ENCODE measurements at places on chromosomes 13 and 19. TPM values are rescaled to one million over a fixed set of nuclear protein-coding genes. Genes with fewer than 3 reads are reported as not detected.

- H3K4me1 ChIP-seq, result no peaks in the 10 kb centered on the region
- H3K36me3 ChIP-seq, result peaks cover 2% of the 10 kb centered on the region
- no peak for DNase-seq
- no peak overlapping the region for H3K4me3 ChIP-seq
- peaks cover 4% of the 10 kb centered on the region for H3K27me3 ChIP-seq
Measured at GRCh38 chr19:522726-523125, 8.8 kb upstream of the CDC34 start.

ZNF274 gene
- total RNA-seq, result 31.9 TPM

DNA sequence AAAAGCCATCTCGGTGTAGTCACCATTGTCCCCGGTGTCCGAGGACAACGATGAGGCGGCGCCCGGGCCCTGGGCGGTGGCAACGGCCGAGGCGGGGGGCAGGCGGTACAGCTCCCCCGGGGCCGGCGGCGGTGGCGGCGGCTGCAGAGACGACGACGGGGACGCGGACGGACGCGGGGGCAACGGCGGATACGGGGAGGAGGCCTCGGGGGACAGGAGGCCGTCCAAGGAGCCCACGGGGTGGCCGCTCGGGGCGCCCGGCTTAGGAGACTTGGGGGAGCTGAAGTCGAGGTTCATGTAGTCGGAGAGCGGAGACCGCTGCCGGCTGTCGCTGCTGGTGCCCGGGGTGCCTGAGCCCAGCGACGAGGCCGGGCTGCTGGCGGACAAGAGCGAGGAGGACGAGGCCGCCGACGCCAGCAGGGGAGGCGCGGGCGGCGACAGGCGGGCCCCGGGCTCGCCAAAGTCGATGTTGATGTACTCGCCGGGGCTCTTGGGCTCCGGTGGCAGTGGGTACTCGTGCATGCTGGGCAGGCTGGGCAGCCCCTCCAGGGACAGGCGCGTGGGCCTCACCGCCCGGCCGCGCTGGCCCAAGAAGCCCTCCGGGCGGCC is 3.5 kb downstream of the IRS2 start:
- H3K27me3 ChIP-seq, result no peaks in the 10 kb centered on the region
- H3K4me3 ChIP-seq, result no peak overlapping the region
- no peak overlapping the region for H3K27ac ChIP-seq
- H3K36me3 ChIP-seq, result peaks cover 12% of the 10 kb centered on the region

DNA sequence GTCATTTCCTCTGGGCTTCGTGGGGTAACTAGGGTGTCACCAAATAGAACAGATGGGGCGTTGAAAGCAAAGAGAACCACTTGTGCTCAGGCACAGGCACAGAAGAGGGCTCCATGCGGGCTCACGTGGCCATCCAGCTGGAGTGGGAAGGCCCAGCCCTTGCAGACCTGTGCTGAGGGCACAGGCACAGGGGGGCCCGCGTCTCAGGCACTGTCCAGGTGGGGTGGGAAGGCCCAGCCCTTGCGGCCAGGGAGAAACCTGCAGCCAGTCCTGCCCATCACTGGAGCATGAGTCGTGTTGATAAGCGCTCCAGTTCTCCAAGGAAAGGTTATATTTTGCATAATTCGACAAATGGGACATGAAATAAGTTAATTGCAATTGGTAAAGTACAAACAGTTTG is 57.5 kb downstream of the SLC7A9 start:
- no peak overlapping the region for H3K4me3 ChIP-seq
- no peaks in the 10 kb centered on the region for H3K36me3 ChIP-seq
- H3K4me1 ChIP-seq, result peaks cover 11% of the 10 kb centered on the region
- DNase-seq, result no peak
- H3K27ac ChIP-seq, result no peak overlapping the region
- peaks cover 3% of the 10 kb centered on the region for H3K27me3 ChIP-seq

ZNF85 gene
- 24.6 TPM for total RNA-seq

GRCh38 chr13:110351636-110352420 is 44.7 kb downstream of the COL4A2 start:
- no peak for DNase-seq
- no peak overlapping the region for H3K4me3 ChIP-seq
- peaks cover 2% of the 10 kb centered on the region for H3K27me3 ChIP-seq

GRCh38 chr19:14059093-14059480 is 2.8 kb downstream of the PALM3 start:
- no peak overlapping the region for H3K4me3 ChIP-seq
- no peak overlapping the region for H3K27ac ChIP-seq
- H3K36me3 ChIP-seq, result no peaks in the 10 kb centered on the region
- peaks cover 46% of the 10 kb centered on the region for H3K27me3 ChIP-seq
- DNase-seq, result peak; percentile 67

DNA sequence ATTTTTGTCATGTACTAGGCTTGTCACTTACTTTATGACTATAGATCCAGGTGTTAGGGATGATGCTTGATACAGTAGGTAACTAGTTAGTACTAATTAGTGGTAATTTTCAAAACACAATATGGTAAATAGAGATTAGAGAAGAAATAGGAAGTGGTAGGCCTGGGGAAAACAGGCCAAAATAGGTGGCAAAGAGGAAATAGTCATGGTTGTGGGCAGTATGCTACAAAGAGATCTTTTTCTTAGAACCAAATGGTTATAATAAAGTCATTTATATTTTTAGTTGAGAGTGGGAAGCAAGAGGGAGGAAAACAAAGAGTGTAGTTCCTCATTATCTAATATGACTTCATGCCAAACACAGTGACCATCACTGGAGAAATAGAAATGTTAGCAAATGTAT is 9.1 kb upstream of the VWA8 start:
- no peak overlapping the region for H3K27ac ChIP-seq
- H3K4me1 ChIP-seq, result peaks cover 28% of the 10 kb centered on the region
- H3K27me3 ChIP-seq, result peaks cover 2% of the 10 kb centered on the region
- H3K4me3 ChIP-seq, result no peak overlapping the region
- no peak for DNase-seq

GRCh38 chr13:63161219-63161618 is 1745.6 kb upstream of the PCDH20 start:
- no peaks in the 10 kb centered on the region for H3K36me3 ChIP-seq
- no peak for DNase-seq
- H3K4me3 ChIP-seq, result no peak overlapping the region
- no peaks in the 10 kb centered on the region for H3K4me1 ChIP-seq
- H3K27ac ChIP-seq, result no peak overlapping the region
- H3K27me3 ChIP-seq, result no peaks in the 10 kb centered on the region

DNA sequence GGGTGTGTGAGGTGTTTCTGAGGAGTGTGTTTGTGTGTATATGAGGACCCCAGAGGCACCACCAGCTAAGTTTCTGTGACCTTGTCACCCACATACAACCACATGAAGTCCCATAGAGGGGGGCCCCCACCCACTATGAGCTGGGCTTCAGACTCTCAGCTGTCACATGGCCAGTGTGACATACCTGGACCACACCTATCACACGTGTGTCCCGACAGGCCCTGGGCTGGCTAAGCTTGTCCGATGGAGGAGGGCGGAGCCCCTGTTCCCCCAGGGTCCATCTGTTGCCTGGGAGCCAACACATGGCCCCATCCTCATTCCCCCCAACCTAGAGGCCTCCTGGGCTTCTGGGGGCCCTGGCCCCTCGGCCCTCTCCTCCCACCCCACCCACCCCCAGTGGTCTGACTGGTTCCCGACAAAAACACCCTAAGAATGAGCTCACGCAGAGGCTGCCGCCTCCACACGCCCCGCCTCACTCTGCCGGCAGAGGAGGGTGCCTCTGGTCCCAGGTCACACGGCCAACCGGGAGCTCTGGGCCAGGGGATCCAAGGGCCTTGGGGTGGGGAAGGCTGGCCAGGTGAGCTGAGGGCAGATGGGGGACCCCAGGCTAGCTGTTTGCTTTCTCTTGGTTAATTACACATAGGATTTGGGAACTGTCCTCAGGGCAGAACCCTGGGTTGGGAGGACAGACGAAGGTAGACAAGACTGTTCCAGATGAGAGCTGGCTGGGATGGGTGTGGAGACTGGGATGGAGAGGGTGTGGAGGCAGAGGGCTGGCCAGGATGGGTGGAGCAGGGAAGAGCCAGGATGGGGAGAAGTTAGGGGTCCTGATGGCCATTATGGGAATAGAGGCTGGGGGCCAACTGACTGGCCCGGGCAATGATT is 4.3 kb downstream of the KLC3 start:
- no peak overlapping the region for H3K4me3 ChIP-seq
- peaks cover 5% of the 10 kb centered on the region for H3K4me1 ChIP-seq
- H3K27ac ChIP-seq, result no peak overlapping the region
- H3K36me3 ChIP-seq, result no peaks in the 10 kb centered on the region

GRCh38 chr19:36093146-36093662 is 17.7 kb upstream of the OVOL3 start:
- no peaks in the 10 kb centered on the region for H3K27me3 ChIP-seq
- H3K4me3 ChIP-seq, result no peak overlapping the region
- DNase-seq, result no peak
- peaks cover 17% of the 10 kb centered on the region for H3K4me1 ChIP-seq
- H3K27ac ChIP-seq, result peak overlapping the region; percentile 63

- peak overlapping the region; percentile 75 for H3K27ac ChIP-seq
- peak overlapping the region; percentile 46 for H3K4me3 ChIP-seq
- H3K4me1 ChIP-seq, result peaks cover 10% of the 10 kb centered on the region
- H3K27me3 ChIP-seq, result no peaks in the 10 kb centered on the region
- peaks cover 2% of the 10 kb centered on the region for H3K36me3 ChIP-seq
Measured at GRCh38 chr19:34985249-34986022, 14.7 kb upstream of the GRAMD1A start.

DNA sequence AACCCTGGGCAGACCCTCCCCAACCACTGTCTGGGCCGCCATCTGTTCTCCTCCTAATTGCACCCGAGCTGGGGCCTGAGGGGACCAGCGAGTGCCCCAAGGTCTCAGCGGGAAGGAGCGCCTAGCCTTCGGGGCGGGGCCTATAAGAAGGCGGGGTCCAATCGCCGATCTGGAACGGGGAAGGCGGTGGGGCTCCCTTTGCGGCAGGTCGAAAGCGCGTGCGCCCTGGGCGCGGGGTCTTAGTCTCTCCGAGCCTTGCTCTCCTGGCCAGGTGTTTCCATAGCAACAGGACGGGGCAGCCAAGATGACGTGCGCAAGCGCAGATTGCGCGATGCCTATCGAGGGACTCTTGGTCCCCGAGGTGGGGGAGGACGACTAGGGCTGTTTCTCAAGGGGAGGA is 2.8 kb downstream of the MAST1 start:
- H3K4me3 ChIP-seq, result peak overlapping the region; percentile 30
- no peak overlapping the region for H3K27ac ChIP-seq
- peak; percentile 29 for DNase-seq
- H3K27me3 ChIP-seq, result peaks cover 60% of the 10 kb centered on the region
- peaks cover 22% of the 10 kb centered on the region for H3K4me1 ChIP-seq

DNA sequence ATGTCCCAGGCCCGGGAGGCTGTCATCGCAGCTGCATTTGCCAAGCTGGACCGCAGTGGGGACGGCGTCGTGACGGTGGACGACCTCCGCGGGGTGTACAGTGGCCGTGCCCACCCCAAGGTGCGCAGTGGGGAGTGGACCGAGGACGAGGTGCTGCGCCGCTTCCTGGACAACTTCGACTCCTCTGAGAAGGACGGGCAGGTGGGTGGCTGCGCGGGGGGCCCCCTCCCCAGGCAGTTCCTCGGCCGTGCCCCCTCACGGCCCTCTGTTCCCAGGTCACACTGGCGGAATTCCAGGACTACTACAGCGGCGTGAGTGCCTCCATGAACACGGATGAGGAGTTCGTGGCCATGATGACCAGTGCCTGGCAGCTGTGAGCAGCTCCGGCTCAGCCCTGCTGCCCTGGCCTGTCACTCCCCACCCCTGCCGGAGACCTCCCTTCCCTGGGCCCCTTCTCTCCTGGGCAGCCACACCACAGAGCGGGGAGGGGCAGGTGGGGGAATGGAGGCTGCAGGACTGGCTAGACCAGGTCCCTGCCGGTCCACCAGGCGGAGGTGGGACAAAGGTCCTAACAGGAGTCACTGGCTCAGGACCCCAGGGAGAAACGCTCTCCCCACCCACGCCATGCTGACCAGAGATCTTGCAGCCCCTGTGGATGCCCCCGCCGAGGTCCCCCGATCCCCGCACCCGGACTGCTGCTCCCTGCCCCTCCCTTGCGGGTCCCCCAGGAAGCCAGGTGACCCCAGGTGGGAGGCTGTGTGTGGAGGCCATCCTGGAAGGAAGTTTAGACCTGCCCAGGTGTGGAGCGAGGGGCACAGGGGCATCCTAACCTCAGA is 1.1 kb downstream of the CAPS start:
- no peaks in the 10 kb centered on the region for H3K4me1 ChIP-seq
- H3K4me3 ChIP-seq, result no peak overlapping the region
- no peak overlapping the region for H3K27ac ChIP-seq
- no peak for DNase-seq
- no peaks in the 10 kb centered on the region for H3K27me3 ChIP-seq

- no peaks in the 10 kb centered on the region for H3K4me1 ChIP-seq
- DNase-seq, result no peak
- no peaks in the 10 kb centered on the region for H3K27me3 ChIP-seq
- H3K4me3 ChIP-seq, result no peak overlapping the region
- no peak overlapping the region for H3K27ac ChIP-seq
- no peaks in the 10 kb centered on the region for H3K36me3 ChIP-seq
Measured at GRCh38 chr13:47502166-47502565, 498.9 kb downstream of the SUCLA2 start.

GRCh38 chr19:35595928-35596327 is 10.0 kb downstream of the PMIS2 start:
- no peak for DNase-seq
- H3K27ac ChIP-seq, result no peak overlapping the region
- H3K36me3 ChIP-seq, result no peaks in the 10 kb centered on the region
- H3K4me3 ChIP-seq, result no peak overlapping the region

SIGLEC8 gene
- total RNA-seq, result not detected

GRCh38 chr13:90154311-90154960 is 1193.1 kb upstream of the MIR17HG start:
- no peak for DNase-seq
- H3K36me3 ChIP-seq, result no peaks in the 10 kb centered on the region
- no peaks in the 10 kb centered on the region for H3K4me1 ChIP-seq
- no peak overlapping the region for H3K4me3 ChIP-seq
- H3K27ac ChIP-seq, result no peak overlapping the region

EGLN2 gene
- 126 TPM for total RNA-seq
